ENCODE measurements at places on chromosomes 1 and 21.

DNA sequence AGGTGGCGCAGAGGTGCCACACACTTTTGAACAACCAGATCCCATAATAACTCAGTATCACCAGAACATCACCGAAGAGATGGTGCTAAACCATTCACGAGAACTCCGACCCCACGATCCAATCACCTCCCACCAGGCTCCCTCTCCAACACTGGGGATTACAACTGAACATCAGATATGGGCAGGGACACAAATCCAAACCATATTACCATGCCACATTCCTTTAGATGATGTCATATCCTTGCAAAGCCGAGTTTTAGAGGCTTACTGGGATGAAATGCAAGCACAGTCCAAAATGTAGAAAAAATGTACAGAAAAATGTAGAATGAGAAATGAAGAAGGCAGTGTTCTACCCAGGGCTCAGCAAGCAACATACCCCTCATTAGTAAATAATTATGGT is 64.7 kb downstream of the SGIP1 start:
- DNase-seq: no peak

DNA sequence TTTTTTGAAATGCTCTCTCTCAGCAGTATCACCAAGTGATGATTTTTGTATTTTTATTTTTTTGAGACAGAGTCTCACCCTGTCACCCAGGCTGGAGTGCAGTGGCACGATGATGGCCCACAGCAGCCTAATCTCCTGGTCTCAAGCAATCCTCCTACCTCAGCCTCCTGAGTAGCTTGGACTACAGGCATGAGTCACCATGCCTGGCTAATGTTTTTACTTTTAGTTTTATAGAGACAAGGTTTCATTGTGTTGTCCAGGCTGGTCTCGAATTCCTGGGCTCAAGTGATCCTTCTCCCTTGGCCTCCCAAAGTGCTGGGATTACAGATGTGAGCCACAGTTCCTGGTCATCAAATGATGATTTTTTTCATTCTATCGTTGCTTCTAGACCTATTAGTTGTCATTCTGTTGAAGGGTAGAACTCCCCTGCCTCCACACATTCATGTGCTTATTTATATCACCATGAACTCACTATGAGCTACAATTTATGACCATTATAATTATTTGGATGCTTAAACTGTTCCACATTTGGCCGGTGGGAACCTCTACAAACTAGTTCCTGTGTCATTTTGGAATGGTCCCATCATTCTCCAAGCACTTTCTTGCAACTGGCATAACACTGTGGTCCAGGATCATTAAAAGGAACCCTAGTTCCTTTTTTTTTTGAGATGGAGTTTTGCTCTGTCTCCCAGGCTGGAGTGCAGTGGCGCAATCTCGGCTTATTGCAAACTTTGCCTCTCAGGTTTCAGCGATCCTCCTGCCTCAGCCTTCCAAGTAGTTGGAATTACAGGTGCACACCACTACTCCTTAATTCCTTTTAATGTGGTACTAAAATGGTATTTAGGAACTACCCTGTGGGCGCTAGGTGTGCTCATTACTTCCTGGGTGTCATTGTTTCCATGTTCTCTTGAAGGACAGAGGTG is 20.2 kb upstream of the TOR3A start:
- DNase-seq: no peak

DNA sequence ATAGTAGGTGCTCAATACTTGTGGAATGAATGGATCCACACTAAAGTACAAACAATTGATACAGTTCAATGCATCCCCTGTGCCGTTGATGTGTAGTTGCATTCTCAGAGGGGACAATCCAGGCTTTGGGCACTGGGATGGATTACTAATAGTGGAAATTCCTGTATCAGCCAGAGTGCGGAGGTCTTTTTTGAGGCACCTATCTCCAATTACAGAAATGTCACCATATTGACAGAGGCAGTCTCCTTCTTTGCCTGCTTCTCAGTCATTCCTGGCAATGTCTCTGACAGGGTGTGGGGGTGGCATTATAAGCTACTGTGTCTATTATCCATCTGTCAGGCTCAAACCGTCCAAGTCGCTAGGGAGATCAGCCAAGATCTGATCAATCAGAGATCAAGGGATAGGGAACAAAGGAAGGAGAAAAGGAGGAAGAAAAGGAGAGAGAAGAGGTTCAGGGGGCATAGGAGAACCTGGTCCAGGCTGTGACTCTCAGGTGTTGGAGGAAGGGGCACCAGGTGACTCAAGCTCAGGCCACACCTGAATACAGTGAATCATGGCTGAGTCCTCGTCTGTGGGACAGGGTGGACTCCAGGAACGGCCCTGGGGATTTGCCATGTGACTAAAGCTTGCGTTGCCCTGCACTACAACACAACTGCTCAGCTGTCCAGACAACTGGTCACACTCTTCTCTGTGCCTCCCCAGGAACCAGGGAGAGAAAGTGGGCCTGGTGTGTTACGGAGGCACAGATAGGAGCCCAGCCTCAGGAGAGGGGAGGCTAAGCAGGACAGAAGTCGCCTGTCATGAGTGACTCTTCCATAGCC is 3.4 kb upstream of the LAMB3 start:
- DNase-seq: no peak

DNA sequence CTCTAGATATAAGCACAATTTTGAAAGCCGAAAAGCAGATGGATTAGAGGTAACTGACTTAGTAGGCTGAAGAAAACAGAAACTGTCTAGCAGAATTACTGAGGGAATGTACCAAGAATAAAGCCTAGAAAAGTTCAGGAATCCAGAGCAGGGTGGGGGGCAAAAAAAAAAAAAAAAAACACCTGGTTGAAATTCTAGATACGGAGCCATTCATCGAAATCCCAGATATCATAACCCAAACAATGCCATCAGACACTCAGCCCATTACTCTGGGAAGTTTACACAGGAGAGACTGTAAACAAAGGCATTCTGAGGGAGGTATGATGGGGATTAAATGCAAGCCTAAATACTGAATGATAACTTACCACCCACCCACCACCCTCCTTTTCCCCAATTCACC is 45.6 kb downstream of the ENAH start:
- no peak for DNase-seq

- DNase-seq: no peak
These were observed 89.8 kb downstream of the NMNAT2 start for GRCh38 chr1:183328371-183328770.

DNA sequence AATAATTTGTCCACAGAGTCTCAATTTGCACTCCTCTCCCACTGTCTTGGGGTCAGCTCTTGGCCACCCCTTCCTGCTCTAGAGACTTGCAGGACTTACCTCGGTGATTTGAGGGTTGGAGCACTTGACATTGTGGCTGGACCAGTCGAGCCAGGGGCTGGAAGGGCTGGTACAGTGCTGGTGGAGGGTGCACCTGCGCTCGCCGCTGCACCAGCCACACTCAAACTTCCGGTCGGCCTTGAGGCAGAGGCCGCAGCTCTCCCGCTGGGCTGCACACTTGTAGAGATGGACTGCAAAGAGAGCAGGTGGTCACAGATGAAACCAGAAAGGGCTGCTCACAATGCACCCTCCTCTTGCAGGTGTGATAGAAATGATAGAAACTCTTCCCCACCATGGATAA is 165.0 kb downstream of the PLXNA2 start:
- DNase-seq: no peak

DNA sequence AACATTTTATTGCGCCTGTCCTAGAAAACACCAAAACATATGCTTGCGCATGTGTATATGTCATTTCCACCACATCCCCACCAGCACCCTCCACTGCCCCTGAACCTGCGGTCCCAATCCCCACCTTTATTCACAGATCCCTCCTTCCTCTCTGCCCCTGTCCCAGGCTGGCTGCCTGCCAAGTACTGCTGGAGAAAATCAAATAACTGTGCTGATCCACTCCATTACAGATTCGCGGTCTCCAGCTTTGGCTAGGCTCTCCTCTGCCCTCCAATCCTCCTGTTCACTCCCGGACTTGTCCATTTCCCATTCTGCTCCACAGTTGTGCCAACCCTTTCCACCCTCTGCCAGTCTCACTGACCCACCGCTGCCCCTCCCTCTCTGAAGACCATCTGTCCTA is 59.3 kb upstream of the GJB5 start:
- no peak for DNase-seq

DNA sequence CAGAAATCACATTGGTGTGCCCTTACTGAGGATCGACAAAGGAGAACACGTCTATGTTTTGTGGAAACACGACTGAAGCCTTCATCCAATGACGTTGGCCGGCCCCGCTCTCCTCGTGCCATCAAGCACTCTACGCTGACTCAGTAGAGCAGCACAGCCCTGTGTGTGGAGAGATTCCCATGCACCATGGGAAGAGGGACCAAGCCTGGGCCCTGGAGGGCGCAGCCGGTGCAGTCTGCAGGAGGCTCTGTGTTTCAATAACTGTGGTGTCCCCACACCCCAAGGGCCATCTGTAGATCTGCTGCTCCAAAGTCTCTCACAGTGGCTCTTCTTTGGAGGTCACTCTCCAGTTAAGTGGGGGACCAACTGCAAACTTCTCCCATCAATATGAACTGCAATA is 97.4 kb downstream of the KCNJ15 start:
- no peak for DNase-seq

DNA sequence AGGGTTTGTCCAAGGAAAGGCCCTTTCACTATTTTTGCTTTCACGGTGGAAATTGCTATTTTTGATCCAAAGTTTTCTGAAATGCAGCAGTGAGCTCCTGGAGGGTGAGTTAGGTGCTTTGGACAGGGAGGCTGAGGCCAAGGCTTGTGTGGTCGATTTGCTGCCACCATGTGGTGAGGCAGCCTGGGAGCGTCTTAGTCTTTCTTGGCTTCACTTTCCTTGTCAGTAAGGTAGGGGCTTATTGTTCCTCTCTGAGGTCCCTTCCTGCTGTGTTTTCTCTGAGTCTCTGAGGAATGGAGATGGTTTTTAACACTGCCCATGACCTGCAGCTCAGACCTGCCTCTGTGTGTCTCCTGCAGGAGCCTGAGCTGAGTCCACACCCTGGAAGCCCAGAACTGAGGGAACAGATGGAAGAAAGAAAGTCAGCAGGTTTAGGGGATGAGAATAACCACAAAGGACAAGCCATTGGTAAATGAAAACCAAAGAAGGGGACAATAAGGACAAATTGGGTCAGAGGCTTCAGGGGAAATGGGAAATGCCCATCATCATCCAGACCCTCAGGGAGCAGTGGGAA is 20.1 kb upstream of the S100A10 start:
- DNase-seq: no peak

- DNase-seq: no peak
These were observed 48.8 kb upstream of the WASF2 start for GRCh38 chr1:27538793-27539192.

DNA sequence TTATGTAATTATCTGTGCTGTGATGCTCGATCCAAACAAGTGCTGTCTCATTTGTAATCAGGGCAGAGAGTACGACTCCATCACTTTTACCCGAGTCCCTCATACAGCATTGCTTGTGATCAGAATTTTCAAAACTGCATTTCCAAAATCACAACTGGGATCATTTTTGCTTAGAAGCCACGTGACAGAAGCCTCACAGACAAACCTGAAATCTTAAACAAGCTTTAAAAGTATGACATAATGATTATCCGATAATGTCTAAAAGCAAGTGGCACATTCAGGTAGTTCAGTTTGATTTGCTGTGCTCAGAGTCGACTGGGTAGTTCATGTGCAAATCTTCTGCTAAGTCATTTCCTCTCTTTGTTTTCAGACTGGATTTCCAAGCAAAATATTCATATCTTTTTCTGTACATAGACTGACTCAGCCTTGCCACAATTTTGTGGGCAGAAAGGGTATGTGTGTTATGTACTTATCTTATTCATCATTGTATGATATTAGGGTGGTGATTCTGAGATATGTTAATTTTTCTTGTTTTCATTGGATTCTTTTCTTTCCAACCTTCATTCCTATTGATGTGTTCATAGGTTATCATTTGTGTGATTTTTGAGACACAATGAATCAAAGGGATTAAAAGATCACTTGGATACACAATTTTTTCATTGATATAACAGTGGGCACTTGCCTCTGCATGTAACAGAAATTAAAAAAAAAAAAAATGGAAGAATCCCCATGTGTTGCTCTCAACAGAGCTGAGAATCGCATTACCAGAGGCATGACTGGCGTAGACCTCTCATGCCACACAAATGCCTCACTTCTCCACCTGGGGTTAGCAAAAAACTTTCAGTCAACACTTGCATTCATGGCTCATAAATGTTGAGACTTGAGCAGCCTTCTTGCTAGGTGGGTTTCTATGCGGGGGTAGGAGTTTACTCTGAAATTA is 355.7 kb downstream of the LTN1 start:
- no peak for DNase-seq

- DNase-seq: no peak
These were observed 2.3 kb downstream of the C1orf87 start for GRCh38 chr1:60071296-60071695.

DNA sequence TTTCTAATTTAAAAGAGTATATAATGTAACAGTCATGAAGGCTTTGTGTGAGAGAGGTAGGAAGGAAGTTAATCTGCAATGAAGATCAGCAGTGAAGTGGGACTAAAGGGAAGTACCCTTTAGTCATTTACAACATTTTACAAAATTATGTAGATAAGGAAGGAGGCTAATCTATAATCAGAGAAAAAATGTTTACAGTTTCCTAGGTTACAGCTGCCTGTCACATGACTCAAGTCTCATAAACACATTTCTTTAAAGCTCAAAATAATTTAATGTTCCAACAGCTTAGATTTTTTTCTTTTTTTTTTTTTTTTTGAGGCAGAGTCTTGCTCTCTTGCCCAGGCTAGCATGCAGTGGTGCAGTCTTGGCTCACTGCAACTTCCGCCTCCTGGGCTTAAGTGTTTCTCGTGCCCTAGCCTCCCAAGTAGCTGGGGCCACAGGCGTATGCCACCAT is 26.2 kb upstream of the CAP1 start:
- DNase-seq: no peak

DNA sequence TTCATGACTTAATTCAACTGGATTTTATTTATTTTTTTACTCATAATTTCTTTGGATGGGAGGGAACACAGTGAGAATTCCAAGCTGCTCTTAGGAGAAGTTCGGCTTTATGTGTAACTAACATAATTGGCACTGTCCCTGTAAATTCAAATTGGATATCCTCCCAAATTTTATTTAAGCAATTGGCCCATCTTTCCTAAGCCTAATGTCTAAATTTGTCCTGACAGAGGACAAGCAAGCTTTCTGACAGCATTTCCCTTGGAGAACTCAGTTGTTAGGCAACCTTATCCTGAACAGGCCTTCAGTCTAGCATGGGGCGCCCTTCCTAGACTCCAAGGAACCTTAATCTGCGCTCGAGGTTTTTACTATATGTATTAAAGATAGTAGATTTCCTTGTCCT is 550.3 kb downstream of the NUF2 start:
- DNase-seq: no peak

DNA sequence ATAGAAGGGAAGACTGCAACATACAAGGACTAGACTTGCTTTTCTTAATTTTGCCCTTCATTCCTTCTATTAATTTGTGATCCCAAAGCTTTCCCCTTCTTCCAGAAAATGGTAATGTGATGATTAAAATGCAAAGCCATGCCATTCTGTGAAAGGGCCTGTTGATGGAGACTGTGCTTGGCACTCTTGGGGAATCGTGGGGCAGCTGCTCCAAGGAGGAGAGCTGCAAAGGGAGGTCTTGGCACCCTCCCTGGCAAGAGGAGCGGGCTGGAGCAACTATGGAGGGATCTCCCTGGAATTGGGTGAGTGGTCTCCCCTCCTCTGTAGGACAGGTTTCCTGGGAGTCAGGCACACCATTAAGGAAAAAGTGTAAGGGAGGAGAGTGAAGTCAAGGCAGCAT is 16.6 kb downstream of the CACNA1S start:
- DNase-seq: no peak

GRCh38 chr21:33892853-33893252 is 22.8 kb downstream of the ATP5PO start:
- no peak for DNase-seq

- DNase-seq: no peak
These were observed 113.9 kb upstream of the DPT start for GRCh38 chr1:168842916-168843315.
